ENCODE measurements at places on chromosomes 4 and X.

- DNase-seq: no peak
These were observed 11.0 kb upstream of the NKX3-2 start for GRCh38 chr4:13555325-13555724.

DNA sequence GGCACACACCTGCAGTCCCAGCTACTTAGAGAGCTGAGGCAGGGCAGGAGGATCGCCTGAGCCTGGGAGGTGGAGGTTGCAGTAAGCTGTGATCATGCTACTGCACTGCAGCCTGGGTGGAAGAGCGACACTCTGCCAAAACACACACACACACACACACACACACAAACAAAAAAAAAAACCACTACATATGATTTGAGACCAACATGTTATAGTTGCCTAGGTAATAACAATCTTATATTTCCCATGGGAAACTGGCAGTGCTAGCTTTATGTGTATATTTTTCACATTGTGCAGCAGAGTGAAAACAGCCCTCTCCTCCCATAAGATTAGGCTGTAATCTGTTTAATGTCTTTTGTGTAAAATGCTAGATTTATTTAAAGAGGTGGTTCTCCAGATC lies 3.1 kb upstream of the FAM241A start:
- DNase-seq: no peak

GRCh38 chrX:52341493-52341892 lies 27.3 kb upstream of the XAGE2 start:
- DNase-seq: no peak

DNA sequence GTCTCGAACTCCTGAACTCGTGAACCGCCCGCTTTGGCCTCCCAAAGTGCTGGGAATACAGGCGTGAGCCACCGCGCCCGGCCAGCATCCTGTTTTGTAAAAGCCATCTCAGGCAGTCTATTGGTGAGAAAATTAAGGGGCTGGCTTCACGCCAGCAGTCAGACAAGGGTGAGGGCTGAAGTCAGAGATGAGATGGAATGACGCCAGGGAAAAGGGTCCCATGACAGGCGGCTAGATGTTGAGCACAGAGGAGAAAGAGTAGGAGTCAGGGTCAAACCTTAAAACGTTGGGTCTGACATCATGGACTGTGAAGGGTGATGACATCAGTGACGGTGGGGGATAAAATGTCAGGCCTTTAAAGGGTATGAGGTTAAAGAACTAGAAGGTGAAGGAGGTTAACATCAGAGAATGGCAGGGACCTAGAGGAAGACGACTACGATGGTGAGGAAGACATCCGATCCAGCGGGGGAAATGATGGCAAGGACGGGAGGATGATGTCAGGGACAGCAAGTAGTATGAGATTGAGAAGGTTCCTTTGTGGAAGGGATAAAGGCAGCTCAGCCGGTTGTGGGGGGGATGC lies 504 bp upstream of the RBM3 start:
- no peak for DNase-seq

GRCh38 chr4:107182347-107182746 lies 146.2 kb upstream of the DKK2 start:
- no peak for DNase-seq

GRCh38 chr4:80192937-80193336 lies 4.4 kb upstream of the PRDM8 start:
- DNase-seq: no peak

DNA sequence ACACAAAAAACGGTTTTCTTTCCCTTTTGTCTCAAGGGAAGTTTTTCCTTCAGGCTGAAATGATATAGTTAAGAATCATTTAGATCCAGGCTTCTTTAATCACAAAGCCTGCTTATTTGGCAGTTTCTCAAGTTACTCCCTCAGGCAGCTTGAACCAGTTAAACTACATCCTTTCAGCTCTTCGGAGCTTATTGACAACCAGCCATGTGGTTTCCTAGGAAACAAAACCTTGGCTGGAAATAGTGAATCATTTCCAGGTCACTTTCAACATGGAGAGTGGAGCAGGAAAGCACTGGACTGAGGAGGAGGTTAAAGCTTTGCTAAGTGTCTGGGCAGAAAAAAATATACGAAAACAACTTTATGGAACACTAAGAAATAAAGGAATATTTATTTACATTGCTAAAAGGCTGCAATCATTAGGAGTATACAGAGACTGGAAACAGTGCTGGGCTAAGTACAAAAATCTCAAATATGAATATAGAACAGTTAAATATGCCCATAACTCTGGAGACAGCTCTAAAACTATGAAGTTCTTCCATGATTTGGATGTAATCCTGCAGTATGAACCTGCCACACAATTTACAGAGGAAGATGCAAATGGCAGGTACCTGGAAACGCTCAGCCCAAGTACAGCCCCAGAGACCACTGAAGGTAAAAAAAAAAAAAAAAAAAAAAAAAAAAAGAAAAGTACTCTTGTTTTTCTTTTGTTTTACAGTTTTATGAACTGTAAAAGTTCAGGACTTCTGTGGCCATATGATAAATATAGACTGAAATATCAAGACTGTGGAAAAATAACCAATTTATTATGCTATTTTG lies 23.2 kb upstream of the AASDH start:
- DNase-seq: no peak

DNA sequence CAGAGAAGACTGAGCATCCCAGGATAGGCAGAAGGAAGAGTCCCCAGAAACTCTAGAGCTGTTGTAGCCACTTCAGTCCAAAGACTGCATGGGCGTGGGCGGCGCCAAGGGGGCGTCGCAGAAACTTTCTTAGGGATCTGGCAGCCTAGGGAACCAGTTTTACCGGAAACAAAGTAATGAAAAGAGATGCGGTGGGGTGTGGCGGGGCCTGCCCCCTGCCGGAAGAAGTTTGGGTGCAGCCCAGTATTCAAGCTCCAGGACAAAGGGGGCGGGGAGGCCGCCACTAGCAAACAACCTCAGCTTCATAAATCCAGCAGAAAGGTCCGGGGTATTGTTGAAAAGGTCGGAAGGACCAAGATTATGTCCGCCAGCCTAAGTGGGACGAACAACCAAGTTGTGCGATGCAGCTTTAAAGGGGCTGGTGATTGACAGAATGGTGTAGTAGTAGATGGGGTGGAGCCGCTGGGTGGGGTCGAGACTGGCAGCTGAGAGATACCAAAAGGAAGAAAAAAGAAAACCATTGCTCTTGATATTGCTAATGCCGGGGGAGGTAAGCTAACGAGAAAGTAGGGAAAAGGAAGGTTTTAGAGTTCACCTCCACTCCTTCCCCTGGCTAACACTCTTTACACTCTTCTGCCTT lies 190.5 kb downstream of the RRAGB start:
- DNase-seq: peak; percentile 35

DNA sequence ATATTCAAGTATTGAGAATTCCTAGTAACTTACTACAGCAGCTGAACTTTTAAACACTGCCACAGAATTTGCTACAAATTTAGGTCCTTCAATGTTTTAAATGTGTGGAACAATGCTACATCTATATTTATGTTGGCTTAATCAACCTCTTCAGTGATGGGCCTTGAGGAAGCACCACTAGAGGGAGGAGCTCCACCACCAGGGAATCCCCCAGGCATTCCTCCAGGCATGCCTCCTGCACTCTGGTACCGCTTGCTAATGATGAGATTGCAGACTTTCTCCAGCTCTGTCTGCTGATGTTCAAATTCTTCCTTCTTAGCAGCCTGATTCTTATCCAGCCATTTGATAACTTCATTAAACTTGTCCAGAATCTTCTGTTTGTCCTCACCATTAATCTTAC lies 190.8 kb downstream of the HTR2C start:
- DNase-seq: no peak
